ENCODE measurements at places on chromosomes 12 and 14.

GRCh38 chr14:47500369-47500768 is 175.0 kb downstream of the MDGA2 start:
- no peaks in the 10 kb centered on the region for H3K4me1 ChIP-seq
- H3K27me3 ChIP-seq: no peaks in the 10 kb centered on the region
- DNase-seq: no peak
- H3K27ac ChIP-seq: no peak overlapping the region
- H3K4me3 ChIP-seq: no peak overlapping the region

DNA sequence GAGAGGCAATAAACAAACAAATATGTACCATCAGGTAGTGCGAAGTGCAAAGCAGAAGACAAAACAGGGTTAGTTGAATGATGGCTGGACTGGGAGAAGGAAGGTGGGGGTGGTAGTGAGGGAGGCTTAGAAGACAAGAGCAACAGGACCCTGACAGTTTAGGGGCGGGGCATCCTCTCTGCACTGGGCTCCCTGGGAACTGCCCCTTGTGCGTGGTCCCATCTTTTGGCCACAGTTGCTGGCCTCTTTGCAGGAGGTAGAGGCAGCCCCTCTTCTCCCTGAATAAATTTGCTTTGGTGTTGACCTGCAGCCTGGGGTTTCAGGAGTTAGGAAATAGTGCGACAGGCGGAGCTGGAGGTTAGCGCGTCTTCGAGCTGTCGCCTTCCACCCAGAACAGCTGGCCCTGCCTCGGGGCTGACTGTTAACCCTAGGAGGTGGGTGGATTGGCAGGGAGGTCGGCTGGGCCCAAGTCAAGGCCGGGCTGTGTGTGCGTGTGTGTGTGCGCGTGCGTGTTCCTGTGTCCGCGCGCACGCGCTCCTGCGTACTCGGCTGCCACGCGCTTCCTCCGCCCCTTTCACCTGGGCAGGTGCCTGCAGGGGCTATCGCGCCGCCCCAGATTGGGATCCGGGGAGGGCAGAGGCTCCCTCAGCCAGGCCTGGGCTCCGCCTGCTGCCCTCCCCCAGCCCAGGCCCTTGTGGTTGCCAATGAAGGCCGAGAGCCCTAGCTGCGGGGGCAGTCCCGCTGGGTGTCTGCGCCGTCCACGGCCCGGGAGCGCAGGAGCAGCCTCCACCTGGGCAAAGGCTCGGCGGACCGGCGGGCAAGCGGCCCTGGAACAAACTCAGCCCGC is 180.8 kb downstream of the ADCK1 start:
- DNase-seq: no peak
- H3K4me3 ChIP-seq: no peak overlapping the region
- H3K27me3 ChIP-seq: peaks cover 36% of the 10 kb centered on the region

GRCh38 chr14:54807428-54807827 is 95.2 kb downstream of the GCH1 start:
- peaks cover 6% of the 10 kb centered on the region for H3K4me1 ChIP-seq
- H3K27me3 ChIP-seq: peaks cover 37% of the 10 kb centered on the region
- no peaks in the 10 kb centered on the region for H3K36me3 ChIP-seq
- DNase-seq: no peak
- no peak overlapping the region for H3K27ac ChIP-seq
- H3K4me3 ChIP-seq: no peak overlapping the region

GRCh38 chr14:76644855-76645518 is 116.3 kb upstream of the VASH1 start:
- no peak for DNase-seq
- no peak overlapping the region for H3K27ac ChIP-seq
- H3K36me3 ChIP-seq: no peaks in the 10 kb centered on the region
- H3K4me1 ChIP-seq: no peaks in the 10 kb centered on the region

- no peak overlapping the region for H3K4me3 ChIP-seq
- no peaks in the 10 kb centered on the region for H3K36me3 ChIP-seq
- peaks cover 8% of the 10 kb centered on the region for H3K4me1 ChIP-seq
Observed at GRCh38 chr14:69333791-69334337, 64.2 kb downstream of the ERH start.

DNA sequence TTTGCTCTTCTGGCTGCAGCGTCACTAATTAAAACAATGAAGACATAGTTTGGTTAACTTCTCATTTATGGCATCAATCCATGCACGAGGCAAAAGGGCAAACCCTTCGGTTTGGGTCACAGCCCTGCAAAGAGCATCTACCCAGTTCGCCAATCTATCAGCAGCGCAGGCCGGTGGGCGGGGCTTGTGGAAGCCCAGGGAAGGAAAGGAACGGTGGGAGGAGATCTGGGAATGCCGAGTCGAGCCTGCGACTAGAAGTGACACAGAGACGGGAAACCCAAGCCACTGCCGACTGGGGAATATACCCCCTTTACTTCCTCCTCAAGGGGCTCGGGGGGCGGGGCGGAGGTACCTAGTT is 466 bp downstream of the KICS2 start:
- peak overlapping the region; percentile 88 for H3K4me3 ChIP-seq
- peak; percentile 21 for DNase-seq
- peaks cover 20% of the 10 kb centered on the region for H3K36me3 ChIP-seq
- peak overlapping the region; percentile 95 for H3K27ac ChIP-seq
- H3K27me3 ChIP-seq: peaks cover 17% of the 10 kb centered on the region

- H3K27me3 ChIP-seq: no peaks in the 10 kb centered on the region
- H3K4me3 ChIP-seq: peak overlapping the region; percentile 68
- no peak overlapping the region for H3K27ac ChIP-seq
- no peak for DNase-seq
- H3K36me3 ChIP-seq: peaks cover 2% of the 10 kb centered on the region
Observed at GRCh38 chr14:22039938-22040780, 366.5 kb upstream of the OR4E1 start.

DNA sequence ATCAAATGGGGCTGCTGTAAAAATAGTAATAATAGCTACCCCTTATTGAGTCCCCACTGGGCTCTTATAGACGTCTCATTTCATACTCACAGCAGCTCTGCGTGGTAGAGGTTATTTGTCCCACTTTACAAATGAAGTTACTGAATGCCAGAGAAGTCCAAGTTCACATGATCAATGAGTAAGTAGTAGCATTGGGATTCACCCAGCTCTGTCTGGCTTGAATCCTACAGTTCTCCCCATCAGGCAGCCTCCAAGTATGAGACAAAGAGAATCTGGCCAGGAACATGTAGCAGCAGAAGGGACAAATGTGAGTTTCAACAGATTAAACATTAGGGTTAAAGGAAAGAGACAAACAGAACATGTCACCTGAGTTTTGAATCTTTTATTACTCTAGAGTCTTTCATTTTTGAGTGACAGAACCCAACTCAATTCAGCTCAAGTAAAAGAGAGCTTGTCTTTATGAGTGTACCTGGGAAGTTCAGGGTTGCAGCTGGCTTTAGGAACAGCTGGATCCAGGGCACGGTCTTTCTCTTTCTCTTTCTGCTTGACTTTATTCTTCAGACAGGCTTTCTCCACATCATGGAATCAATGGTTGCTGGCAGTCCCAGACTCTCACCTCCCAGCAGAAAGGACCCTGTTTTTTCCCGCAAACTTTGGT is 64.1 kb upstream of the JDP2 start:
- H3K27me3 ChIP-seq: peaks cover 17% of the 10 kb centered on the region
- no peaks in the 10 kb centered on the region for H3K4me1 ChIP-seq
- H3K36me3 ChIP-seq: peaks cover 1% of the 10 kb centered on the region
- no peak for DNase-seq
- no peak overlapping the region for H3K27ac ChIP-seq
